ENCODE measurements at places on chromosomes 2 and 18.

- no peak for DNase-seq
These were observed 789.7 kb upstream of the SLC39A10 start for GRCh38 chr2:194867328-194867727.

GRCh38 chr2:218622606-218623365, 15.1 kb downstream of the PLCD4 start:
- DNase-seq, result no peak

GRCh38 chr2:109644571-109645275, 30.6 kb downstream of the SOWAHC start:
- no peak for DNase-seq

DNA sequence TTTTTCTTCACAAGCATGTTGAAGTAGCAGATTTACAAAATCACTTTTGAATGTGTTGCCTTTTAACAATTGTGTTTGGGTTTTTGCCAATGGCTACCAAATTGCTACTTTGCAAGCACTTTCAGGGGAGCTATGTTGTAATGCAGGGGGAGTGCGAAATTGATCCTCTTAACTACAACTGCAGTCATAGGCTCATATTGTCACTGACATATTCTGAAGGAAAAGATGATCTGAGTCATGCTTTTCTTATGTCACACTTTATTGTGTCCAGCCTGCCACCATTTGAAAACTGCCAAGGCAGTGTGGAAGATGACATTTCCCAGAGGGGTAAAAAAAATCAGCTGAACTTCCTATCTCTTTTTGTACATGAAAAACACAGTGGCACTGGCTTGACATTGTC, 74.9 kb downstream of the GPD2 start:
- DNase-seq, result no peak

DNA sequence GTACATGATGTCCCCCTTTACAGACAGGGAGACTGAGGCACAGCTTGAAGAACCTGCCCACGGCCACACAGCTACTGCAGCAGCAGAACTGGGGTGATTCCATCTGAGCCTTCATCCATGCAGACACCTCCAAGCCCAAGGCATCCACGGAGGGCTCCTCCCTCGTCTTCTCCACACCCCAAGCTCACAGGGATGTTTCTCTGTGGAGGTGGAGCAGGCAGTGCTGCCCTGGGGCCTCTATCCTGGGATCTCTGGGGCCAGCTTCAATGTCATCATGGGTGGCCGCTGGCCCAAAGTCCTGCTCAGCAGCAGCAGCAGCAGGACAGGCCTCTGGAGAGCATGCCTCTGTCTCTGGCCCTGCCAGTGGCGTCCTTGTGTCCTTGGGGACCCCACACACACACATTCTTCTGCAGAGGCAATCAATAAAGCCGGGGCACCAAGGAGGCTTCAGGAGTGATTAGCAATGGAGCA, 31.2 kb downstream of the ADI1 start:
- DNase-seq, result no peak

- no peak for DNase-seq
These were observed 85.9 kb downstream of the MTCL1 start for GRCh38 chr18:8791171-8791651.

DNA sequence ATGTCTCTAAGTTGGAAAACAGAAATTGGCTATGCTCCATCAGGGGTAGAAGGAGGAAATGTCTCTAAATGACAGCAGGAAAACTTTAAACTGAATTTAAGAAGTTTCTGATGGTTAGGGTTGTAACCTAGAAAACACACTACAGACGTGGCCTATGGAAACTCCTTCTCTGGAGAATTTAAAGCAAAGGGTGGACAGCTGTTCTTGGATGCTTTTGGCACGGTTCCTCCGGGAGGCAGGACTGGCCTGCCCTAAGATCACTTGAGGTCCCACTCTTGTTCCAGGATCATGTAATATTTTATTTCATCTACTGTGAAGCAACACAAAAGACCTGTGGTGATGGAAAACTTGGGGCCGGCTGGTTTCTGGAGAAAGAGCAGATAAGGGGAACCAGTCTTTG, 77.0 kb downstream of the NRP2 start:
- DNase-seq, result no peak

DNA sequence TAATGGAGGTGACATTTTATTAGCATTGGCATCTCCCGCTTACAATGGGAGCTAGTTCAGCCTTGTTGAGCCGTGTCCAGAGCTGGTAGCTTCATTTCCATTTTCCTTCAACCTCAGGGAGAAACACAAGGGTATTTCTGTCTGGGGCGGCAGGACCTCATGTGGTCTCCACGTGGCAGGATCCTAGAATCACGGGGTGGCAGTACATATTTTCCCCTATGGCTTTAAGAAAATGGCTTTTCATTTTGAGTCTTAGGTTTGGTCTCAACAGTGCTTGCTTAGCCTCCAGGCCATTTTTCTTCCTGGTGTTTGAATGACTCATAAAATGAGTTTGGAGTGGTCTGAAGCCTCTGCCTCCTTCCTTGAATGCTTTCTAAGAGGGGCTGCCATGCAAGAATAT, 20.3 kb downstream of the CABLES1 start:
- DNase-seq, result no peak

DNA sequence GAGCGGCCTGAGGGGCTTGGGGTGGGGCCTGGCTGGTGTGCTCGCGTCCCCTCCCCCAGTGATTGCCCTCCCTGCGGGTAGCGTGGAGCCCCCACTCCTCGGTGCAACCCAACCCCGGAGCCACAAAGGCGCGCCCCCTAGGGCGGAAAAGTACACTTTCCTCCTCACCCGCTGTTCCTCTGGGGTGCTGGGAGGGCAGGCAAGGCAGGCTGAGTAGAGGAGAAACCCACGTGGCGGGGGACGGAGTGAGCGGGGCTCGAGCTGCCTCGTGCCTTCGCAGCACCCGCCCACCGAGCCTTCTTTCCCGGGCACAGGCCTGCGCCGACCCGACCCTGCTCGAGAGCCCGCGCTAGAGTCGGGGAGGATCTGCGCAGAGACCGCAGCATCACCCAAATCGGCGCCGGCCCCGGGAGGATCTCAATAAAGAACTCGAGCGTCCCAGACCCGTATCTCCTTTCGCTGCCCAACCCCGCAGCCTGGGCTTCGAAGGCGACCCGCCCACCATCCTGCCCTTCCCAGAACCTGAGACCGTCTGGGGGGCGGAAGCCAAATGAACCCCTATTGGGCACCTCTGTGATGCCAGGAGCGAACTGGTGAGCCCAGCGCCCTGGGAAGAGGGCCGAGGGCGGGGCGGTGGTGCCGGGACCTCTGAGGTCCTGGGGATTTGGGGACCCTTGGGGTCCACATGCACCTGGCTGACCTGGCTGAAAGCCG, 1.5 kb downstream of the UCN start:
- DNase-seq, result no peak

DNA sequence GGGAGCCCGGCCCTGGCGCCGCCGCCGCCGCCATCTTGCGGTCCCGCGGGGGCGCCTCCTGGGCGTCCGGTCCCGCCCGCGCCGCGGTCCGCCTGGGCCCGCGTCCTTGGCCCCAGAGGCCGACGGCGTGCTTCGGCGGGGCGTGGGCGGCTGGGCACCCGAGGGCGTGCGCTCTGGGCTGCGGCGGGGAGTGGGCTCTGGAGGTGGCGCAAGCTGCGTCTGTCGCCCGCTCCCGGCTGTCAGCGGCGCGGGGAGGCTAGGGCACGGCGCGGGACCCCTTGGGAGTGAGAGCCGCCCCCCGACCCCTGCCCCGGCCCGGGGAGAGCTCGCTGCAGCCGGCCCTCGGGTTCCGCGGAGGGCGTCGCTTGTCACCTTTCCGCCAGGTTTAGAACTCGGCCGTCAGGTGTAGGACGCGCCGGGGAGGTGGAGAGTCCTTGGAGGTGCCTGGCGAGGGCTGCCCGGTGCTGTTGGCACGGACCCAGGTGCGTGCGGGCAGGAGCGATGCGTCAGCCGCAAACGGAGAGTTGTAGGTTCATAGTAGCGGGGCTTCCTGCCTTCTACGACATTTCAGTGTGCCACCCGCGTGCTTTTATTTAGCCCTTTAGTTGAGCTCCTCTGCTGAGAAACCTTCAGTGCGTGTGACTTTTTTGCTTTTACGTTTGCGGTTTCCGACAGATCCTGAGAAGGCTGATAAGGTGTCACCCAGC, 921 bp downstream of the VAPA start:
- DNase-seq, result no peak

- DNase-seq, result peak; percentile 67
These were observed 17.8 kb downstream of the ARHGAP15 start for GRCh38 chr2:143146815-143147530.

DNA sequence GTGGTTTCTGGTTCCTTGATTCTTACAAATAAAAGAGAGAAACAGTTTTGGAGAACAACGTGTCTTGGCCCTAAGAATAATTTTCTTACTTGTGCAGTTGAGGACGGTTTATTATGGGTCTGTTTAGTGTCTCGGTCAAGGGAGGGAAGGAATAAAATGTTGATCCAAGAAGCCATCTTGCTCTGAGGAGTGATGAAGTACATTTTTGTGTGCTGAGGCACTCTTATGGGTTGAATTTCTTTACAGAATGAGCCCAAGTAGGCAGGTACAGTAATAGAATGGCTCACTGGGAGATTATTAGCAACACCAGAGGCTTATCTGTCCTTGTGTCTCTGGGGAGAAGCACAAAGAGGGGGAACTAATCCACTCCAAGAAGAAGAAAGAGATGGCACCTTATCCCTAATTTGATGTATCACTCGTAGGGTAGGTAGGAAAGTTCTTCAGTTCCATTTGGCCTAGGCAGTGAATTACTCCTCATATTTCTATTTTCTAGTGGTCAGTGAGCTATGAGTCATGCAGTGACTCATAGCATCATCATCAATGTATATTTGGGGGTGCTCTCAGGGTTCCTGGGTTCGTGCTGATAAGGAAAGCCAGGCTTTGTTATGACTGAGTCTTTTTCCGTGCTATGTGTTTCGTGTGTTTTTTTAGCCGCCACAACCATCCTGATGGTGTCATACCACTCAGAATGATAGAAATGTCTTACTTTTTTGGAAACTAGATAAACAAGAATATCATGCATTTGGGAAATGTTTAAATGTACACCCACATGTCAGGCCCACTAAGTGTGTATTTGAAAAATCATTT, 250.1 kb upstream of the CTAGE1 start:
- no peak for DNase-seq

DNA sequence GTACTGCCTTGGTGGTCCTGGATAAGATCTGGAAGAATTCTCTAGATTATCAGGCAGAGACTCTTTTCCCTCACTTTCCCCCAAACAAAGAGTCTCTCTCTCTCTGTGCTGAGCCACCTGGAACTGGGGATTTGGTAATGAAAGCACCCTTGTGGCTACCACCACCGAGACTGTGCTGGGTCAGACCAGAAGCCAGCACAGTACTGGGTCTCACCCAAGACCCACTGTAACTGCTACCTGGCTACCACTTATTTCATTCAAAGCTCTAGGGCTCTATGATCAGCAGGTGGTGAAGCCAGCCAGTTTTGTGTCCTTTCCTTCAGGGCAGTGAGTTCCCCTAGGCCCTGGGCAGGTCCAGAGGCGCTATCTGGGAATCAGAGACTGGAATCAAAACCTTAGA, 269.6 kb upstream of the CWC22 start:
- no peak for DNase-seq

DNA sequence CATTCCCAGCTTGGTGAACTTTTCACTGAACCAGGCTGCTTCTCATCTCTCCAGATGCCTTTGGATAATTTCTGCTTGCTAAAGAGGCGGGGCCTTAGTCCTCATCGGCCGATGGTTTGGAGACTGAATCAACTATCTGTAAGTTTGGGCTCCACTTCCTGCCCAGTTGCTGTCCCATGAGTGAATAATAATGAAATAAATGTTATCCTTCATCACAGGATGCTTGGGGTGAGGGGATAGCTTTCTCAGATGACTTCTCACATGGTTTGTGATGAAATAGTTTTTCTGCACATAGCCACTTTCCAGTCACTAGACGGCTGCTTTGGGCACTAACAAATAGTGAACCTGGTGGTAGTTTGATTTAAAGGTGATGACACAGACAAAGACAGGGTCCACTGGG, 376.6 kb upstream of the TRIB2 start:
- no peak for DNase-seq

- peak; percentile 86 for DNase-seq
These were observed 48.2 kb upstream of the PPM1B start for GRCh38 chr2:44120428-44120827.

GRCh38 chr18:26386002-26386401, 159.8 kb downstream of the TAF4B start:
- DNase-seq, result no peak

GRCh38 chr18:31245820-31246219, 72.1 kb upstream of the DSG1 start:
- no peak for DNase-seq

DNA sequence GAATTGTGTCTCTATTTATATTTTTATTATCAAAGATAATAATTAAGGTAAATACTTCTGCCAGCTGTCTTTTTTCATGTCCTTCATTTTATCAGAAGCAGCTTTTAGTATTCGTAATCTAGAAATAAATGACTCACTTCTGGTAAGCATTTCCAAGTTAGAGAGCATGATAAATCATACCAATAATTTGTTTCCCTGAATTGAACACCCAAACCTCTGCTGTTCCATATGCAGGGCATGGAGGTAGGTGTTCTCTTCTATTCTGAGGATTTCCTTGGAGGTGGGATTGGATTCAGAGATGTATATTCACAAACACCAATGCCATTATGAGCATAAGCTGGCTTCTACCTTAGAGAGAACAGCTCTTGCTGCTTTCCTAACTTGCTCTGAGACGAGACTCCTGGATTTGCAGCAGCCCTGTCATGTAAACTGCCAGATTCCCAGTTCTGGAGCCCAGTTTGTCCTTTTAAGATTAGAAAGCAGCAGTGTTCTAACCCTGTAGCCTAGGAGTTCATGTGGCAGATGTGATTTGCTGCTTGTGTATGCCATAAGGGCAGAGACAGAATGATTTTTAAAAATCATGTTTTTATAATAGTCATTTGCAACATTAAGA, 47.5 kb downstream of the SKA1 start:
- no peak for DNase-seq

GRCh38 chr2:98464772-98465310, 20.2 kb downstream of the INPP4A start:
- DNase-seq, result peak; percentile 95

- no peak for DNase-seq
These were observed 8.7 kb downstream of the OTOF start for GRCh38 chr2:26469092-26469710.

DNA sequence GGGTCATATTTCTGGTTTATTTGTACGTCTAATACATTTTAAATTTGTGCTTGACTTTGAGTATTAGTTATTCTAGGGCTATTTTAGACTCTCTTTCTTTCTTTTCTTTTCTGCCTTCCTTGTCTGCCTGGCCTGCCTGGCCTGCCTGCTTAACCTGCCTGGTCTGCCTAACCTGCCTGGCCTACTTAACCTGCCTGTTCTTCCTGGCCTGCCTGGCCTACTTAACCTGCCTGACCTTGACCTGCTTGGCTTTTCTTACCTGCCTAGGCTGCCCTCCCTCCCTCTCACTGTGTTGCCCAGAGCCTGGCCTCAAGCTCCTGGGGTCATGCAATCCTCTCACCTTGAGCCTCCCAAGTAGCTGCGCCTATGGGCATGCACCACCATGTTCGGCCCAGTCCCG, 83.7 kb downstream of the PMAIP1 start:
- DNase-seq, result no peak

Measured in SIG-M5 (cell line).